ENCODE measurements at places on chromosomes 2 and 18. TPM values are rescaled to one million over a fixed set of nuclear protein-coding genes. Genes with fewer than 3 reads are reported as not detected.

- no peak for DNase-seq
These were observed 17.3 kb upstream of the TAF4B start for GRCh38 chr18:26208977-26209376.

DNA sequence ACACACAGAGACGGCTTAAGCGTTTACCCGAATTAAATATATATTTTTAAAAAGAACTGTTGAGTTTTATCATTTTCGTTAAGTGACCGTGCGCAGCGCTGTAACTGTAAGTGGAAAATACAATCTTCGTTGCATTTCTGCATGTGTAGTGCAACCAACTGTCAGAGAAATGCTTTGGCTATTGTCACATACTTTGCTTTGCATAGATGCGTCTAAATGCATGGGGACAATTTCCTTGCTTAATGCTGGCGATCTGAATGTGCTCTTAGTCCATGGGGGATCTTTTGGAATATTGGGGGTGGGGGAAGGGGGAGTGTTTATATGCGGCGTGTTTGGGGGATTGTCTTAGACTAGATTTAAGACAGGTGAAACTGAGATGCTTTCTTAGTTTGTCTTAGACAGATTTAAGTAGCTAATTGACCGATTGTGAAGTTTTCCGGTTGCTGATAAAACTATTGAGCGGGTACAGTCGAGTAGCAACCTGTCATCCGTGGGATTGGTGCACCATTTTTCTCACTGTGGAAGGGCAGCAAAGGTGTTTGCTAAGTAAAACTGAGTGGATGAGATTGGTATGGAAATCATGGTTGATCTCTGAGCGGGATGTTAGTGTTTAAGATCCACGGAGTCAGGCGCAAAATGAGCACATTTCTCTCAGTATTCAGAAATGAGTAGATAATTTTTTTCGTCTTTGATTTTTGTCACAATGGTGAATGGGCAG, 476 bp downstream of the VSNL1 start:
- no peak for DNase-seq

DNA sequence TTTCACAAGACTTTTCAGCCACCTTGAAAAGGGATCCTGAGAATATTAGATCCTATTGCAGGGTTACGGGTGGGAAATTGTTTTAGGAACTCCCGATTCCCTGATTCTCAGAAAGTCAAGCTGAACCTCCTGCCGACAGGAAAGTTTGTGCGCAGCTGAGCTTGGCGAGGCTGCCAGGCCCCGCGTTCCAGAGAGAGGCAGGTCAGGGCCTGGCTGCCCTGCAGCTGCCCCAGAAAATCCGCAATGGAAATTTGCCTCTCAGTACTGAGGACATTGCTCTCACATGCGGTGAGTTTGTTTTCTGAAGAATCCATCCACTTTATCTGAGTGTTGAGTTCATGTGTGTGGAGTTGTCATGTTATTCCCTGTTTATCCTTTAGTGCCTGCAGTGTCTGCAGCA, 144.2 kb downstream of the RTP5 start:
- no peak for DNase-seq

DNA sequence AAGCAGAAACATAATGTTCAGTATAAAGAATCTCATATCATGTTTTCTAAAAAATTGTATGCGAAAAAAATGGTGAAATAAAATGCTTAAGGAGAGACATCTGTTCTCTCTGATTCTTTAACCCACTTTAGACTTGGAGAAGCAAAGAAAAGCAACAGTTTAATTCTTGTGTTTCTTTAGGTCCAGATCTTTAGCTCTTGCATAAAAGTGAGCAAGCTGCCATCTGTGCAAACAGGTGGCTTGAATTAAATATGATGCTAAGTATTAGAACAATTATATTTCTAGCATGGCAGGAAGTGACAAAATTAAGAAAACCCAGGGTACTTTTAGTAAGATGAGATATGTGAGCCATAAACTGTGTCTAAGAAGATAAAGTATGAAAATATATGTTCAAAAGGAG, 1038.3 kb downstream of the DPP10 start:
- DNase-seq = no peak

DNA sequence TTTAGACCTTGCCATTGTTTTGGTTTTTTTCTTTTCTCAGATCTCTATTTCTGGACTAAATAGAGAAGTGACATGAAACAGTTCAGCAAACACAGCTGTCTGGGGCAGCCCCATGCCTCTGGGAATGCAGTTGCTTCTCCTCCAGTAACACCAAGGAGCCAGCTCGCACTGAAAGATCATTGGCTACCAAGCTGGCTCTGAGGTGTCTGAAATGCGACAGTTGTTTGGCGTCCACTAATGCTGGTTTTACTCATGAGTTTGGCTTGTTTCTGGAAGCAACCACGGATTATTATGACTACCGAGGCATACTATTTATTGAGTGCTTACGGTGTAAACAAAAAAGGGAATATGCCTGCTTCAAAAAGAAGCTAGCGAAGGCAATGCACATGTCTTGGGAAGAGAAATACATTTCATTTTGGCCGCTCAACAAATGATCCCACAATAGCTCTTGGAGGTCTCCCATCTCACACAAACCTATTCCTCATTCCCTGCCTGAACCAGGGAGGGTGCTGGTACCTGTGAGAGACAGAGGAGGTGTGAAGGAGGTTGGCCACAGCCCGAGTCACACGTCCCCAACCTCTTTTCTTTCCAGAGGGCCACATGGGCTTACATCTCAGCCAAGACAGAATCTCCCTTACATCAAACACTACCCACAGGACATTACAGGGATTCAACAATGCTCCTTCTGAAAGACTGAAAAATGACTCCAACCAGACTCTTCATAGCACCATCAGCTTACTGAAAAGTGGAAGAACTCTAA, 37.5 kb upstream of the NEB start:
- no peak for DNase-seq

- DNase-seq = peak; percentile 80
These were observed at the start of gene DOK6 for GRCh38 chr18:69400253-69400975. Gene DOK6 (plus strand): TSS chr18:69400888.

- DNase-seq = no peak
These were observed 142.6 kb upstream of the SPRED2 start for GRCh38 chr2:65574993-65575392.

DNA sequence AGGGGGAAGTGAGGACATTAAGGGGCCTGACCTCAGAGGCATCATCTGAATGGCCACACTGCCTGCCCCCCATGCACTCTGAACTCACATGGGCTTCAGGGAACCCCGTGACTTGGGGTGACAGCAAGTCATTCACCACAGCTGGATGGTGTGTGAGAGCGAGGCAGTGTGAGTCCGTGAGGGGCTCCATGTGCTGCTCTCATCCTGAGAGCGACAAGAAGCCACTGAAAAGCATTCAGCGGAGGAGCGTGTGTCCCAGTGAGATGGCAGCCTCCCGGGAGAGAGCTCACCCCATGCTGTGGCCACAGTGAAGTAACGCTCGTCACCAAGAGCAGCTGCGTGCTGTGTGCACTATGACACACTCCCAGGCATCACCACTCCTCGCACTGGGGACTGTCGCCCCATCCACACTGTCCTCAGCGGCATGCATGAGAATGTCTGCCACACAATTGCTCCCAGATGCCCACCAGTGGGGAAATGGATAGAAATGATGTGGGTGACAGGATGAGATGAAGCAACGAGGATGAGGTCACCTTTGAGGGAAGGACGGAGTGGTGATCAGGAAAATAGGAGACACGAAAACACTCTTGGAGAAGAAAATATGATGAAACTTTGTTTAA, 213.0 kb upstream of the RAB6C start:
- DNase-seq = peak; percentile 55

DNA sequence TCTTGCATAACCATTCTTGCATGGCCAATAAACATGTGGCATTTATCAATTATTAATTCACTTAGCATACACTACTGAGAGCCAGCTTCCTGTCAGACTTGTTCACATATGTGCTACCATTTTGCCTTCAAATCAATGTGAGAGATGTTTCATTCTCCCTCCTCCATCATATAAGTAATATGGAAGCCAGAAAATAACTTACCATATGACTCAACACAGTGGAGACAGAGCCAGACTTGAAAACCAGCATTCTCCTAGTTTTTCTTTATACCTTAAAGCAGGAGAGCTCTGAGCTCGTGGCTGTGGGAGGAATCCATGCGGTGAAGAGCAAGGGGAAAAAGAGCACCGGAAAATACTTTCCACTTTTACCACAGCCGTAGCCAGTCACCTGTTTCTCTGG, 215.0 kb upstream of the LRATD1 start:
- DNase-seq = no peak

DNA sequence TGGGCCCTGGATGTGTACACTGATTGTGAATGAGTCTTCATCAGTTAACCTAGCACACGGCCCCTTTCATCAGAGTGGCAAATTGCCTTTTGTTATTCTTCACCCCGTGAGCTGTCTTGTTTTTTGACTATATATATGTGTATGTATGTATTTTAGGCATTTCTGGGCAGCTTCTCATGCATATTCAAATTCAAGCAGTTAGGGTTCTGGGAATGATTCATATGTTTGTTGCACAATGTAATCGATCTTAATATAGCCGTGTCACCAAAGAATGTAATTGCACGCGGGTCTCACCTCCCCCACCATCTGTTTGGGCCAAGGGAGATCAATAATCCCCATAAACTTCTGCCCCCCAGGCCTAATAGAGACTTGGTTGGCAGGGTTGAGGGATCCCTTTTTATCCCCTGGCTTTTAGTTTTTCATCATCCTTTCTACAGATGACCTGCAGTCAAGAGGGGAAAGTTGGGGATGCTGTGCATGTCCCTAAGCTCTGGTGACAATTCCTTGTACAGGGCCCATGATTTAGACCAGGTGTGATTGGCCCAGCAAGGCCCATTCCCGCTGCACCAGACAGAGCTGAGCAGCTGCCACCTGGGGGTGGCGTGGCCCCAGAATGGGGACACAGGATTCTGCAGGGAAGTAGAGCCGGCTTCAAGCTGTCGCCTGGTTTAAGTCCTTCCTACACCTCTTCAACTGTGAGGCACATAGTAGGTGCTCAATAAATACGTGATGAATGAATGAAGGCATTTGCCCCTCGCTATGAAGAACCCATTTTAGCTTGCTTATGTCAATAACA, 19.2 kb downstream of the KCNF1 start:
- no peak for DNase-seq

SPATA3 gene
- not detected for total RNA-seq

MEIS1 gene
- 24.7 TPM for total RNA-seq

MTCL1 gene
- total RNA-seq = 16.3 TPM

FNDC4 gene
- total RNA-seq = 3.0 TPM

NAT8 gene
- not detected for total RNA-seq

NGEF gene
- total RNA-seq = 0.24 TPM
